ENCODE measurements at places on chromosomes 16 and 17. TPM values are rescaled to one million over a fixed set of nuclear protein-coding genes. Genes with fewer than 3 reads are reported as not detected.

- DNase-seq, result no peak
Observed at GRCh38 chr16:62921904-62922303, 885.7 kb upstream of the CDH8 start.

GRCh38 chr16:77662246-77662645, 60.1 kb upstream of the NUDT7 start:
- no peak for DNase-seq

- no peak for DNase-seq
Observed at GRCh38 chr16:20647736-20648135, 49.7 kb downstream of the ACSM1 start.

DNA sequence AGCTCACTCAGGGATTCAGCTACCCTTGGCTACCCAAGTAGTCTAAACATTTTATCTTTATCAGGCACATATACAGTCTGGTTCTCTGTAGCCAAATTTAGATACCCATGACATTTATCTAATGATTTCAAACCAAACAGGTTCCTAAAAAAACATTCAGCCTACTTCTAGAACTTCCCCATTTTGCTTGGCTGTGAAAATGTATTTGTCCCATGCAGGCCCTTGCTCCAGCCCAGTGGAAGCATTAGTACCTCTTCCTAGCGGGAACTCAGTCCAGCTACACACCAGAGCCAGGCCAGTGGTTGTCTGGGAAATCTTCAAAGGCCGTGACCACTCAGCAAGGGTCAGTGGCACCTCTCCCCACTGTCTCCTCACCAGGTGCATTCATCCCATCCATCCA, 26.2 kb upstream of the NAGLU start:
- DNase-seq, result no peak

DNA sequence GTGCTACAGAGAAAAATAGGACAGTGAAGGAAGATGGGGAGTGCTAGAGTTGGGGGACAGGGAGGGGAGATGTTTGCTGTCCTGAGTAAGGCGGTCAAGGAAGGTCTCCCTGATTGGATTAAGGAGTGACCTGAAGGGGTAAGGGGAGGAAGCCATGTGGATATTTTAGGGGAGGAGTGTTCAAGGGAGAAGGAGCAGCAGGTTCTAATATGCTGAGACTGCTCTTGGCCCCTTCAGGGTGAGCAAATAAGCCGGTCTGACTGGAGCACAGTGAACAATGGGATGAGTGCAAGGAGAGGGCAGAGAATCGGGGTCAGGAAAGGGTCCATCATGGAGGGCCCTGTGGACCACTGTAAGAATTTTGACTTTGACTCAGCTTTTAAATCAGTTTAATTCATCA, 188.8 kb downstream of the IRX3 start:
- no peak for DNase-seq

DNA sequence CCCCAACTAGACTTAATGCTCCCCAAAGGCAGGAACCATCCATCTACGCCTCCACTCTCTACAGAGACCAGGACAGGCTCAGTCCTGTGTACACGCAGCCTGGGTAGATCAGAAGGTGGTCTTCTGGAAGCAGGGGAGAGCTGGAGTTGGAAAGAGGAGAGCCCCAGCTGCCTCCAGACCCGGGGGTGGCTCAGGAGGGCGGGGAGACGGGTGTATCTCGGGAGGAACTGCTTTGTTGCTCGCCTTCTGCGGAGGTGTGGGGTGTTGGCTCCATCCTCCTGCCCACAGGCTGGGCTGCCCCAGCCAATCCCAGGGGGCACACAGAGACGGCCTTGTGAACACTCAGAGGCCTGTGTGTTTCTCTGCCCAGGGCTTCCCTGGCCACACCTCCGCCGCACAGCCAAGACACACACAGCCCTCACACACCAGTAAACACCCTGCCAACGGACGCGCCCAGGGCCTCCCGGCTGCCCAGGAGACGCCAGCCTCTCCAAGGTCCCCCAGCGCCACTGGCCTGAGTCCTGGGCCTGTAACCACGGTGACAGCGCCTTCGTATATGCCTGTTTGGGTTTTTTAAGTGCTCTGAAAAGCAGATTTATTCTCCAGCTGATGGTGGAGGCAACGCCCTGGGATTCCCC, 143.4 kb upstream of the CDC42EP4 start:
- DNase-seq, result no peak

DNA sequence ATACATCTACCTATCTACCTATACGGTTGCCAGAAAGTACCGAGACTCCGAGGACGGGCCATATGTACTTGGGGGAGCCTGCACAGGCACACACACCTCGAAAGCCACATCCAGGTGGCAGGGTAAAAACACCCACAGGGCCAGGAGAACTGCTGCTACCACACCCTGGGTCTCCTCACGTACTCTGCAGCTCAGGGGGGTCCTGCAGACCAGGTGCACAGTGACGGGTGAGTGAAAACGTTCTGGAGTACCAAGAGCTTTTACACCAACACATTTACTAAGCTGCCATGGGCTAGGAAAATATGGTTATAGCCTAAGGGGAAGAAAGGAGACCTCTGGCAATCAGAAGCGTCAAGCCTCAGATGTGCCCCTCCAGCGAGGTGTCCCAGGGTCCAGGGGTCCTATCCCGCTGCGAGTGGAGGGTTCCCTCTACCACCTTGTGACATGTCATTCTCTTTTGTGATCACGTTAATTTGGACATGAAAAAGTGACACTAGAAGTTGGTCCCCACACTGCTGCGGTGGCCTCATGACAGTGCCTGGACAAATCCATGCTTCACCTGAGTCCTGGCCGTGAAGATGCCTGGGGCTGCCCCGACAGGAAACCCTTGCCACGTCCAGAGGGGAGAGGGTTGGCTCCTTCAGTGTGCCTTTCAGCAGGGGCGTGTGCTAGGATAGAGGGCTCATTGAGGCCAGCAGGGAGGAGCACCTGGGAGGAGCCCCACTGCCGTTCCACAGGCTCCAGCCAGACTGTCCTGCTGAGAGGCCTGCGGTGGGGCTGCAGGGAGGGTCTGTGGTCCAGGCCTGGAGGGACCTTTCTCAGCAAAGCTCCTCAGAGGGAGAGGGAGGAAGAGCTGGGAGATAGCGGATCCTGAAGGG, 1.8 kb downstream of the CANT1 start:
- DNase-seq, result no peak

DNA sequence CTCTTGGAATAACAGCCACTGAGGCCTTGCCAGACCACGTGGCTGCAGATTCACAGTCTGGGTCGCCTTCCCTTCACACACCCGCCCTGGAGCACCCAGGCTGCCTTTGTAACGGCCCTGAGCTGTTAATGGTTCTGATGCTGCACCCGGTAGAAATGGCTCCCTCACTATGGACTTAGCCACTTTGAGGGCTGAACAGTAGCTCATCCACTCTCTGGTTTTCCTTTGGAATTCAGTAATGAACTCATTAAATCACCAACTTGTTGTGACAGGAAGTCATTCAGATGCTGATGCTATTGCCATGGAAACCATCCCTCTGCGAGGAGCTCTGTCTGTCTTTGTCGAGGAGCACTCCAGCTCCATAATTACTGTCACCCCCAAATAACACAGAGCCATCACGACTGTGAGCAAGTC, 59.2 kb downstream of the CDK5R1 start:
- DNase-seq, result no peak

GRCh38 chr16:61946019-61946418, 90.2 kb downstream of the CDH8 start:
- DNase-seq, result no peak

GRCh38 chr17:78997231-78997741, 12.3 kb downstream of the CANT1 start:
- DNase-seq, result no peak

EPOP gene
- polyA plus RNA-seq, result 12.3 TPM

DOC2A gene
- 4.6 TPM for polyA plus RNA-seq

All from A549 (cell line).